ENCODE measurements at places on chromosomes 16 and 17.
A peak's percentile ranks its signal among the peaks of the same experiment; 100 is the strongest.

DNA sequence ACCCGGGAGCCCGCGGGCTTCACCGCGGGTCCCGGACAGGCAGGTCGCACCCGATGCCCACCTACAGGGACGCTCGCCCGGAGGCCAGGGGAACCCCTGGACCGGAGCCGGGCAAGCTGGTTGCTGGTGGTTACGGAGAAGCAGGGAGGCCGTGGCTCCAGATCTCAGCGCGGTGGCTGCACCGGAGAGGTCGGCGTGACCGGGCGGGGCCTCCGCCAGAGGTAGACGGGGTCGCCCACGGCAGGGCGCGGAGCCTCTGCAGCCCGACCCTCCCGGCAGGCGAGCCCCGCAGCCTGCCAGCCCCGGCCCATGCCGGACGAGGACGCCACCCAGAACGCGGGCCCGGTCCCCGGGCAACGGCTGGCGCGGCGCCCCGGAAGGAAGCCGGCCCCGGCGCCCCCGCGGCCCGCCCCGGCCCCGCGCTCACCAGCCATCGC, 341 bp downstream of the PCYT2 start:
- DNase-seq, result no peak

DNA sequence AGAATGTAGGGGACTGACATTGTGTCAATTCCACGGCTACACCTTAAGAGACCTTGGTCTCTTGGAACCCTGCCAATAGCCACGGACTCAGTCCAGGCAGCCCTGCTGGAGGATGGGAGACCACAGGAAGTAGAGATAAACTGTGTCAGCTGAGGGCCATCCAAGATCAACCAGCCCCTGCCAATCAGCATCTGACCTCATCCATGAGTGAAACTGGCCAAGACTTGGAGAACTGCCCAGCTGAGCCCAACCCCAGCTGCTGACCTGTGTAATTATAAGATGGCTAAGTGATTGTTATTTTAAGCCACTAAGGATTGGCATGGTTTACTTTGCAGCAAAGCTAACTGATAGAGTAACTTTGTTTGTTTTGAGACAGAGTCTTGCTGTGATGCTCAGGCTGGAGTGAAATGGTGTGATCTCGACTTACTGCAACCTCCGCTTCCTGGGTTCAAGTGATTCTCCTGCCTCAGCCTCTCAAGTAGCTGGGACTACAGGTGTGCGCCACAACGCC, 13.3 kb upstream of the YWHAE start:
- no peak for DNase-seq

DNA sequence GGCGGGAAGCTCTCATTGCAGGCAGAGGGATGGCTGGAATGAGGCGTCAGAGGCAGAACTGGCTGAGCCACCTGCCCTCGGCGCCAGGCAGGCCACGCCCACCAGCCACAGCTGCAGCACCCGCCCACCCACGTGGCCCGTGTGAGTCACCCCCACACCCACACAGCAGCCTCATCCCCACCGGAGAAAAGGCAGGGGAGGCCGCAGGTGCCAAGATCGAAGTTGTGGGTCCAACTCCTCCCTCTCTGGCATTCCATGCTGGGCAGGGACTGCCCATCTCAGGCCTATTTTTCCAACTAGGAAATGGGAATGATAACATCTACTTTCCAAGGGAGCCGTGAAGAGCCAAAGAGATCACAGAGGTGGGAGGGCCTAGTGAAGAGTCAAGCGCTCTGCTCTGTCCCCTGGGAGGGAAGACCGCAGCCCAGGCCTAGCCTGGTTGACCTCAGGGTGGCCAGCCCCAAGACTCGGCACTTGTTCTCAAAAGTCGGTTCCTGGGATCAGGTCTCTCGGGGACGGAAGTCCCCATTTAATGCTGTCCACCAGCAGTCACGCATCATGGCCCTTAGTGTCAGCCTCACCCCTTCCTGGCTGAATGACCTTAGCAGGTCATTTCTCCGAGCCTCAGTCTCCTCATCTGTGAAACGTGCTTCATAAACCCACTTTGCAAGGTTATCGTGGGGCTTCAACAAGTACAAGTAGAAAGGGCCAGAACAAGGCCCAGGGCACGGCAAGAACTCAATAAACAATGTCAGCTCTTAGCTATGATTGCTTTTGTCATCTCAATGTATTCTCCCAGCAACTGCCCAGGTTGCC, at the start of gene TRPV3:
Gene TRPV3, minus strand, starts transcription at position 45 of the 816 bp plus-strand sequence. CDS start 2,962 bp downstream, outside the sequence.
- peak; percentile 45 for DNase-seq

DNA sequence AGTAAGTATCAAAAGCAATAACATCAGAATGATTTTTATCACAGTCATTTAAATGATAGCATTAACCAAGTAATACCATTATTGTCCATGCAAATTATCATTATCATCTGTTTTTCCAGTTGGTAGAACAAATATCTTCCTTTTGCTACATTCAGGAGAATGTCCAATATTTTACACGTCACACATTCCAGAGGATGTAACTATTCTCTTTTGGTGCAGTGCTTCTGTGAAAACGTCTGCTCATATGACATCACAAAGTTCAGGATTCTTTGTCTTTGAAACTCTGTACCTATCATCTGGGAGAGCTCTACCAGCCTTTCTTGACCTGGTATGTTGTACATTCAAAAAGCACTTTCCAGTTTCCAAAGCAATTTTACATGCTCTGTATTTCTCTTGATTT, 40.2 kb upstream of the PITPNM3 start:
- no peak for DNase-seq

GRCh38 chr16:4390266-4391260, 18.9 kb downstream of the VASN start:
- no peak for DNase-seq

DNA sequence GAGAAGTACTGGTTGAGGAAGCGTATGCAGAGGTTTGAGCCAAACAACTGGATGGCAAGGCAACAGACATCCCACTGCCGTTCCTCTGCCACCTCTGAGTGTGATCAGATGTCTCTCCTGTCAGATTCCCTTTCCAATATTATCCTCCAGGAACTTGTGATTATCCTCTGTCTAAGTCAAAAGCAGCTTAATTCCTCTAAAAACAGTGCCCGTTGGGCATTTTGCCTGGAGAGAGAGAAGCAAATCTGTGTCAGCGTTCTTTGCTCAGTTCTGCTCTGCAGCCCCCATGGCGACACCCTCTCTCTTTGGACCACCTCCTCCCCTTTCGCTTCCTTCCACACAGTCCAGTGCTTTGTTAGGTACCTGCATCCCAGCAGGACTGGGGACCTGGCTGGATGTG, 56.1 kb upstream of the TBX2 start:
- DNase-seq, result no peak

- no peak for DNase-seq
Measured at GRCh38 chr16:21663889-21664647, at the start of gene OTOA. TSS of gene OTOA (plus strand) at chr16:21663968. CDS start at chr16:21678515, 14,547 bp downstream.

DNA sequence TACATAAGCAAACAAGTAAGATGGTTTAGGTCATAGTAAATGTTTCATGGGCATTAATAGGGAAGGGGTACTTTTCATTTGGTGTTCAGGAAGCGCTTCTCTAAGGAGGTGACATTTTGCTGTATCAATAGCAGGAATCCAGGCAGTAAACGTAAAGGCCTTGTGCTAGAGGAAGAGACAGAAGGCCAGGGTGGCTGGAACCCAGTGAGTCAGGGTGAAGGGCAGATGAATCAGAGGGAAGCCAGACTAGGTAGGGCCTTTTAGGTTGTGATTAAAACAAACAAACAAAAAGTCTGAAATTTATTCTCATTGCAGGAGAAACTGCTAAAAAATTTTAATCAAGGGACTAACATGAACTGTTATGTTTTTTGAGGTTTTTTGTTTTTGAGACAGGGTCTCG, 6.5 kb downstream of the BMERB1 start:
- DNase-seq, result no peak

DNA sequence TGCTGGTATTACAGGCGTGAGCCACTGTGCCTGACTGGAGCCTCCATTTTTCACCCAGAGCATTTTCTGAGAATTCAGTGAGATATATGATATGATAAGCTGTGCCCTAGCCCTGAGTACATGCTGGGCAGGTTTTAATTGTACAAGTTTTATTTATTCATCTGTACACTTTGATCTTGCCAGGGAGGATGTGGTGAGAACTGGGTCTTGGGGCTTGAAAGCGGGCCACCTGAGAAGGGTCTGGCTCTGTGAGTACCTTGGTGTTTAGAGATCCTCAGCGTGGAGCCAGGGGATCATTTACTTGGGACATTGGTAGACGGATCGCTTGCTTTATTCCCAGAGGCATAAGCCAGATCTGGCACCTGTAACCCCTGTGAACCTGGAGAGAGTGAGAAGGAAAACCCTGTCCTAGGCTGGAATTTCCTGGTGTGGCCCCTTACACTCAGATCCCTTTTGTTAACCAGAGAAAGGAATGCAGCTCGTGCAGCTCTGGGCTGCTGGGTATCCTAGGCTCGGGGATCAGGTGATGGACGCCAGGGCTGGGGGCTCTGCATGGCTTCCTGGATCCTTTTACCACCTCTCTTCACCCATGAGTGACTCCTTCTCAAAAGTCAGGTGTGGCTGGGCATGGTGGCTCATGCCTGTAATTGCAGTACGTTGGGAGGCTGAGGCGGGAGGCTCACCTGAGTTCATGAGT, 91.9 kb downstream of the ABCC1 start:
- DNase-seq, result no peak

GRCh38 chr17:61387011-61387410, 12.6 kb upstream of the TBX2 start:
- no peak for DNase-seq

- DNase-seq, result no peak
Measured at GRCh38 chr17:36086791-36087190, 3.2 kb downstream of the CCL3 start.

DNA sequence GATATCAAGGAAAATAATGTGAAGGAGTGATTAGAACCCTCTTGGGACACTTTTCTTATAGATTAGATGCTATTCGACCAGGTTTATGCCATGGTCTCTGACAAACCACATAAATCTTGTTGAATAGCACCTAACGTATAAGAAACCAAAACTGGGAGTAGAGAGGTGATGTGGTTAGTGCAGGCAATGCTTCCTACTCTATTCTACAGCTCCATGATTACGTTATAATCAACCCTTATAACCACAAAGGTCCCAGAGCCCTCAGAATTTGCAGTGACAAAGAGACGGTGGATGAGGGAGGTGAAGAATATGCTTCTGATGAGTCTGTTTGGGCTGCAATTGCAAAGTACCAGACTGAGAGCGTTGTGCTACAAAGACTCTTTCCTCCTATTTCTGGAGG, 78.4 kb downstream of the ARHGAP44 start:
- no peak for DNase-seq

DNA sequence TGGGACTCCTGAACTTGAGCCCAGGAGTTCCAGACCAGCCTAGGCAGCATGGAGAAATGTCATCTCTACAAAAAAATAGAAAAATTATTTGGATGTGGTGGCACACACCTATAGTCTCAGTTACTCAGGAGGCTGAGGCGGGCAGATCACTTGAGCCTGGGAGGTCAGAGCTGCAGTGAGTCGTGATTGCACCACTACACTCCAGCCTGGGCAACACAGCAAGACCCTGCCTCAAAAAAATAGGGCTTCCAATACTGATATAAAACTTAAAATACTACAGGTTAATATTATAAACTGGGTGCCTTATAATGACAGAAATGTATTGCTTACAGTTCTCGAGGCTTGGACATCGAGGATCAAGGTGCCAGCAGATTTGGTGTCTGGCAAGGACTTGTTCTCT, 10.6 kb downstream of the CES2 start:
- no peak for DNase-seq

DNA sequence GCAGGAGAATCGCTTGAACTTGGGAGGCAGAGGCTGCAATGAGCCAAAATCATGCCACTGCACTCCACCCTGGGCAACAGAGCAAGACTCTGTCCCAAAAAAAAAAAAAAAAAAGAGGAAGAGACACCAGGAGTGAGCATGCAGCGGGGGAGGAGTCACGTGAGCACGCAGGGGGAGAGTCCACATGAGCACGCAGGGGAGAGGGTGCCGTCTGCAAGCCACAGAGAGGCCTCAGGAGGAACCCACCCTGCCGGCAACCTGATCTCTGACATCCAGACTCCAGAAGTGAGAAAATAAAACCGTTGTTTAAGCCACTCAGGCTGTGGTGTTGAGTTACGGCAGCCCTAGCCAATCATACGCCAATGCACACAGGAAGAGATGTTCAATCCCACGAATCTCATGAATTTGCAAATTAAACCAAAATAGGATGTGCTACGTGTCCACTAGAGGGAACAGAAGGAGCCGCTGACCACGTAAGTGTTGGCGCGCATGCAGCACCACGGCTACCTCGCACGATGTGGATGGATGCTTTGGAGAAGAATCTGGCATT, 42.2 kb downstream of the CCDC57 start:
- no peak for DNase-seq

DNA sequence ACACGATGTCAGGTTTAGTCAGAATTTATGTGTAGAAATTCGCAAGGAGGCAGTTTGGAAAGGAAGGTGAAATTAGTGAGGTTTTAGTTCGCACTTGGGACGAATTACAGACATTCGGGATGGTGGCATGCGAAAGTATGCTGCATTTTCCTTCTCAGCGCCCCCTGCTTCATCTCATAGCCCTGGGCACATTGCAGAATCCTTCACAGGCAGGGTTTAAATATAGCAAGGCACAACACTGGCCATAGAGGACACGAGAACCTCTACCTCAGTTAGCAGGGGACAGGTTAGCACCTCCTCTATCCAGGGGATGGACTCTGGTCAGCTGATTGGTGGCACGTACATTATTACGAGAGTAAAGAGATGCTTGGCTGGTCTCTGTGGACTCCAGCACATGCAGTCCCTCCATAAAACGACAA, 47.5 kb downstream of the MAP2K6 start:
- DNase-seq, result no peak
